ENCODE measurements at places on chromosomes 2 and 18.

GRCh38 chr18:24138409-24138788 lies 463 bp upstream of the CABYR start:
- DNase-seq = peak; percentile 12

- no peak for DNase-seq
Measured at GRCh38 chr2:210833403-210833802, 277.0 kb downstream of the CPS1 start.

DNA sequence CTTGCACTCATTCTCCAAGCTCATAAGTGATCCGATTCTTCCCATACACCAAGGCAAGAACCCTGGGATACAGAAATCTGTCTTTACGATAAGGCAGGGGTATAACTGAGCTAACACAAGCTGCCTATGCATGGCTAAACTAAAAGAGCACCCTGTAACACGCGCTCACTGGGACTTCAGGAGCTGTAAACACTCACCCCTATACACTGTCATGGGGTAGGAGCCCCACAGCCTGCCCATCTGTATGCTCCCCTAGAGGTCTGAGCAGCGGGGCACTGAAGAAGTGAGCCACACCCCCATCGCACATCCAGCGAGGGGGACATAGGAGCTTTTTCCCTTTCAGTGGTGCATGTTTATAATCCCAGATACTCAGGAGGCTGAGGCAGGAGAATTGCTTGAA lies 46.7 kb downstream of the METTL8 start:
- DNase-seq = no peak

GRCh38 chr2:23244617-23245016 lies 140.4 kb upstream of the KLHL29 start:
- no peak for DNase-seq

- DNase-seq = no peak
Measured at GRCh38 chr2:38685116-38685735, 19.3 kb downstream of the GALM start.

GRCh38 chr18:21164548-21165095 lies 53.0 kb upstream of the ROCK1 start:
- DNase-seq = no peak

DNA sequence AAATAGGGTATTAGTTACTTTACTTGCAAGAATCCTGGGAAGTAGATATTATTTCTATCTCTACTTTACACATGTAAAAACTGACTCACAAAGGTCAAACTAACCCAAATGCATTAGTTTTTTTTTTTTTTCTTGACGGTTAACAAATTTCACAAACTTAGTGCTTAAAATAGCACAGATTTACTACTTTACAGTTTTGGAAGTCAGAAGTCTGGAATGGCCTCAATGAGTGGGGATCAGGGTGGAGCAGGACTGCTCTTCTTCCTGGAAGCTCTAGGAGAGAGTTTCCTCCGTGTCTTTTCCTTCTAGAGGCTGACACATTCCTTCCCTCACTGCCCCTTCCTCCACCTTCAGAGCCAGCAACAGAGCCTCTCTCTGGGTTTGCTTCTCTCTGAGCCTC lies 117.2 kb downstream of the COL6A3 start:
- no peak for DNase-seq

DNA sequence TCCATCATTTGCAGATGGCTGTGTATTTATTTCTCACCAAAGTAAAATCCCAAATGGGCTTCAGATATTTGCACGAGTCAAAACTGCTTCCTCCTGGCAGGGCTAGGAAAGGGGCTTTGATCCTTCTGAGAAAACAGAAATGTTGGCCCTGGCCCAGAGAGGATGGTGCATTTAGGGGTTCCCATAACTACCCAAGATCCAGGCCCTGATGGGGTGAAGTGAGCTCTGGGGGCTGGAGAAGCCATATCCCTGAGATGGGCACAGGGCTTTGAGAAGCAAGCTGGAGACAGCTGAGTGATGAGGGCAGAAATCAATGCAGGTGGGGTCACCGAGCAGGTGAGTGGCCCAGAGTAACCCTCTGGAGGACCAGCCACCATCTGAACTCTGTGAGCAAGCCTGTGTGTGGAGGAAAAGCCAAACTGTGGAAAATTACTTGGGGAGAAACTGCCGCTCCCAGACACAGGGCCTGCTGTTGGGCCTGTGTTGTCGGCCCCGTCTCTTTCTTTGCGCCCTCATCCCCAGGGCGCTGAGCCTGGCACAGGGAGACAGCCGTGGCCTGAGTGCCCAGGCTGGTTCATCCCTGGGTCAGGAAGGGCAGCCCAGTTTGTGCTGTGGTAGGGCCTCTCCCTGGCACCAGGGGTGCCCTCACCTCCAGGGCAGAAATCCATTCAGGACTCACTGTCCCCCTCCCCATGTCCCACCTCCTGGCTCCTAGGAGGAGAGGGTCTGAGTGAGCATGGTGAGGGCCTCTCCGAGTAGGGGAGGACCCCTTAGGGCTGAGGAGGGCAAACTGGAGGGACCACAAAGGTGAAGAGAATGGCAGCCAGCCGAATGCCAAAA lies 167.8 kb upstream of the HAAO start:
- DNase-seq = no peak

DNA sequence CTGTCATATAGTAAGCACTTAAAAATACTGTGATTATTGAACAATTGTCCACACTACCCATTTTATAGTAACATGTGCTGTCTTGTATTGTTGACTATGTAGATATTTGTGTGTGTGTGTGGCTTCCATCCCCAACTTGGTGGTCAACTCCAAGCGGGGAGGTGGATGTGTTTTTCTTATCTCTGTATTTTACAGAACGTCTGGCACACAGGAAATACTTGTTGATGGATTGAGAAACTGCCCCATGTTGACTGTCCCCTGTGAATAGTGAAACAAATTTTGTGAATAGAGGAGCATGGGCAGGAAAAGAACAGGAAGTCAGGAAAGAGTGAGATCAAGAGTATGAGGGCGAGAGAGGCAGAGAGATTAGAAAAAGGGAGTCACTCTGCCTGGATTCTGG lies 83.6 kb downstream of the CELF4 start:
- DNase-seq = no peak

DNA sequence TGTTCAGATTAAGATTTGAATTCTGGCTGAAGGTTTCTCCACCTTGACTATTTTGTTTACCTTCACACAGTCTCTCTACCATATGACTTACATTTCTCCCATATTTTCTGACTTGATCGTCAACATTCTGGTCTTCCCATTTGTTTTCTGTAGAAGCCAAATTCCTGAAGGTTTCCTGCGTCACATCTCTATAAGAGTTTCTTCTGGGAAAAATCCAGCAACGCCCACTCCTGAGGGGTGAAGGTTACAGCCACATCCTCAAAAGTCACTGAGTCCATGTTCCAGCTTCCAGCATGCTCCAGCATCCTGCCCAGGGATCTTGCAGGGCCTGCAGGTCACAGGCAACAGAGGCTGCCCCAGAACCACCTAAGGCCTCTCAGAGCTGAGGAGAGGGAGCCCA lies 47.5 kb downstream of the NBEAL1 start:
- DNase-seq = no peak

- DNase-seq = no peak
Measured at GRCh38 chr2:65504201-65504600, 71.8 kb upstream of the SPRED2 start.

GRCh38 chr18:22349317-22349898 lies 68.3 kb downstream of the CTAGE1 start:
- DNase-seq = no peak

GRCh38 chr18:56574861-56575260 lies 63.5 kb downstream of the TXNL1 start:
- no peak for DNase-seq

DNA sequence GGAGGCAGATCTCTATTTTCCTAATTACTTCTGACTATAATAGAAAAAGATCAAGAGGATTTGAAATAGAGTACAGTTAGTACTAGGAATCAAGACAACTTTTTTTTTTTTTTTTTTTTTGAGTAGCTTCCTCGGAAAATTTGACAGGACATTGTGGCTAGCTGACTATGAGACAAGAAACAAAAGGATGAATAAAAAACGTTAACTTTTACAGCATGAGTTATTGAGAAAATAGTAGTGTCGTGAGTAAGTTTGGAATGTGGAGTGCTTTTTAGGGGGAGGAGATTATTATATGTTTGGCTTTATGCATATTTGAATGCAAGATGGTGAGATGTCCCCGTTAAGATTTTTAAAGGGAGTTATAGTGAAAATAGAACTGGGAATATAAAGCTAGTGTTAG lies 27.7 kb upstream of the CPS1 start:
- no peak for DNase-seq

GRCh38 chr2:161912154-161912553 lies 161.9 kb downstream of the DPP4 start:
- DNase-seq = no peak

DNA sequence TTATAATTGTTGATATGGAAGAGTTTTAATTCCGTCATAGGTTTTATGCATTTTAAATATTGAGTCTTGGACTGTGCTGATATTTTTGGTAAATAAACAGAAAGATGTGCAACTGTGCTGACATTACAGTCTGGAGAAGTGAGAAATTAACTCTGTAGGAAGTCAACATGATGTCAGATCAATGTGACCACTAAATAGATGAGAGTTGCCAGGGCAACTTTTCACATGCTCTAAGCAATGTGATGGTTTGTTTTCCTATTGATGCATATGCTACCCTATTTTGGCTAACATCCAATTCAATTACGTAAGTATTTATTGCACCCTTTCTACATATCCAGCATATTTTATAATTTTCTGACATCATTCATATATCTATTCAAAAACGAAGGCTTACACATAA lies 1109.3 kb downstream of the TSN start:
- no peak for DNase-seq

DNA sequence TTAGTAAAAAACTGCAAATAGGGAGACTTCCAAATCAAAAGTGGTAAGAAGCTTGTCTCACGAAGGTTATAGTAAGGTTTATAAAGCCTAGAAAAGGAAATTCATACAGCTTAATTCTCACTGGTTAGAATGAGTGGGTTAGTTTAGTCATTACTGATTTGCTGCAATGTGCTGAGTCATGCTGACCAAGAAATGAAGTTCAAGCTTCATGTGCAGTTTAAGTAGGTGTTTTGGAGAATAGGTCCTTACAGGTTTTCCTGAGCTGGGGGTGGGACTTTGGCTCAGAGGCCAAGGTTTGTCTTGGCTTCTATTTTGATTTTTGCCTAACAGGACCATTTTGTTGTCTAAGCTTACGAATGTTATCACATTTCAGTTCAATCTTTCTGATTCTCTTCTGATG lies 15.1 kb downstream of the CLIP4 start:
- DNase-seq = peak; percentile 34

- DNase-seq = no peak
Measured at GRCh38 chr2:238948765-238949641, 101.1 kb downstream of the TWIST2 start.

DNA sequence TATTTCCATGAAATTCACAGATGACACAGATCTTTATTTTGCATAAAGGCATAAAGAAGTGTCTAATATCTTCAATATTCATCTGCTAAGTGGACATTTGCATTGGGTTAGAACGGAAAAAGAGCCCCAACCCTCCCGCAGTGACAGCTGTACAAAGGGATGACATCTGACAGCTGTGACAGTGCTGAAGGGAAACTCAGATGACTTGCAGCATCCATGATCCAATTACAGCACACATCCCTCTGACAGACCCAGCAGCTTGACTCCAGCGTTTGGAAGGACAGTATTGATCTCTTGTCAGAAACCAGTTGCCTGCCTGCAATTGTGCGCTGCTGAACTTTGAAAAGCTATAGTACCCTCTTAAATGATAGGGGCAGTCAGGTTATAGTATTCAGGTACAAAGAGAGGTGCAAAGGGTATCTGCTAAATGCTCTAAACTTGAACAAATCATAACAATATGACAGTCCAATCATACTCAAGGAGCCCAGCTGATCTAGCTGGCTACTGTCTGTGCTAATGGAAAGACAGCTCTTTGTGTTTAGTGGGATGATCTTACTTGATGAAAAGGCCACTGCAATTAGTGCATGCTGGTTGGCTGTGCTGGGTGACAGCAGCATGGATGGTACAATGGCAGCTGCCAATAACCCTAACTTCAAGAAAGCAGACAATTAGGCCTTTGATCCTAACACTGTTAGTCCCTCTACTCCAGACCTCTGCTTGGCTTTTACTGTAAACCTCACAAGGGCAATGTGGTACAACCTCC lies 599.2 kb downstream of the NR4A2 start:
- no peak for DNase-seq

- DNase-seq = no peak
Measured at GRCh38 chr2:42057902-42058450, 10.2 kb downstream of the PKDCC start.

GRCh38 chr18:46917803-46918600 lies 600 bp downstream of the KATNAL2 start:
- DNase-seq = peak; percentile 52

DNA sequence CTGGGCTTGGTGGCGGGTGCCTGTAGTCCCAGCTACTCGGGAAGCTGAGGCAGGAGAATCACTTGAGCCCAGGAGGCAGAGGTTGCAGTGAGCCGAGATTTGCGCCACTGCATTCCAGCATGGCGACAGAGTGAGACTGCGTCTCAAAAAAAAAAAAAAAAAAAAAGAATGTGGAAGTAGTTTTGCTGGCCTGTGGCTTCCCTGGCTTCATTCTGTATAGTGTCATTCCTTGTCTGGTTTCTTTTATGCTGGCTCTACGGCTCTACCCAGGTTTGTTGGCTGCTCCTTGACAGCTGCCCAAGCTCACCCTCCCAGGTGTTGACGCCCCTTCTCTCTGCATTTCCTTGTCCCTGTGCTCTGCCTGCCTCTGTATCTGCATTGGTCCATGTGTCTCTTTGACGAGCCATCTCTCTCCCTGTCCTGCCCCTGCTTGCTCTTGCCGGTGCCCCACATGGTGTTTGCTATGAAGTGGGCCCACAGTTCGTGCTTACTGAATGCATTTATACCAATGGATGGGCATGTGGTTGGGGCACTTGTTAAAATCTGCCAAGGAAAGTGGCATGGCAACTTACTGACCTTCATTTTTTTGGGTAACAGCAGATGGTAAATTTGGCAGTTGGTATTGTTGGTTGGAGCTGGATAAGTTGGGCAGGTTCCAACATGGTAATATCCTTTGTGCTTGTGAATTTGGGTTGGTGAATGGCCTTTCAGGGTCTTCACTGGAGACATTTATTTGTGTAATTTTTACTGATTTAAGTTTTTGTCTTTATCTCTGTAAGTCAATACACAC lies 113.9 kb downstream of the MAP4K4 start:
- DNase-seq = no peak

GRCh38 chr18:47036298-47036874 lies 965 bp upstream of the ELOA2 start:
- peak; percentile 21 for DNase-seq

DNA sequence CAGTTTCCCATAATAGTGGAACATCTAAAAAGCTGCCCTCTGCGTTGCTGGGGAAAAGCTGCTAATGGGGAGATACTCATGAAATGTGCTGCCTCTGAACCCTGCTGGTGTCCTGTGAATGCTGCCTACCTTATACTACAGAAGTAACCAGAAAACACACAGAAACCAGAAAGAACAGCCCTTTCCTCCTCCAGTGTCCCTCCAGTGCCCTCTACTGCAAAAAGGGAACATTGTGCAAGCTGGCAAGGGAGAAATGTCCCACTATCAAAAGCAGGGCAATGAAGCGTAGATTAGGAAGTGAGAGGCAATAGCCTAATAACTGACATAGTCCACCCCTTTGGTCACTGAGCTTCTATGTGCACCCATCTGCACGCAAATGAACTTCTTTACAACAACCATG lies 162.7 kb upstream of the ETAA1 start:
- peak; percentile 21 for DNase-seq
